Fibroblast of skin of scalp (primary cell): ENCODE measurements at places on chromosomes 7 and 10.

DNA sequence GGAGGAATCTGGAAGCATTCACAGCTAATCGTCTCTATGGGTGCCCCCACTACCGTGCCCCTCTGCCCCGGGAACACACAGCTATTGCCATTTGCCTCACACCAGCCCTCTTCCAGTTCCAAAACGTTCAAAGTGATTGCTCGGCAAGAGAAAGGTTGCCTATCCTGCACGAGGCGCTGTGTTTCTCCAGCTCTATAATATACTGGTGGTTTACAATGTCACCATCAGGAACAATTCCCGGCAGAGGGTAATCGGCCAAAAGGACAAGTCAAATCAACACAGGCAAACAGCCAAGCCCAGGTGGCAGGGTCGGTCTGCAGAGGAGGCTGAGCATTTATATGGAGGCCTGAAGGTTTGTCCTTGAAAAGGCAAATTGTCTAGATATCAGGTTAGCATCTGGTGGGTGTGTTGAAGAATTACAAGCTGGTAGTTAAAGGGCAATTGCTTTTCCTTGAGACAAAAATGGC, 29.2 kb upstream of the TNS3 start:
- no peak for DNase-seq

- no peak for DNase-seq
Observed at GRCh38 chr10:133235265-133235855, 2.3 kb upstream of the VENTX start.

GRCh38 chr7:34070511-34071323, 165.4 kb downstream of the BMPER start:
- DNase-seq = peak; percentile 27

DNA sequence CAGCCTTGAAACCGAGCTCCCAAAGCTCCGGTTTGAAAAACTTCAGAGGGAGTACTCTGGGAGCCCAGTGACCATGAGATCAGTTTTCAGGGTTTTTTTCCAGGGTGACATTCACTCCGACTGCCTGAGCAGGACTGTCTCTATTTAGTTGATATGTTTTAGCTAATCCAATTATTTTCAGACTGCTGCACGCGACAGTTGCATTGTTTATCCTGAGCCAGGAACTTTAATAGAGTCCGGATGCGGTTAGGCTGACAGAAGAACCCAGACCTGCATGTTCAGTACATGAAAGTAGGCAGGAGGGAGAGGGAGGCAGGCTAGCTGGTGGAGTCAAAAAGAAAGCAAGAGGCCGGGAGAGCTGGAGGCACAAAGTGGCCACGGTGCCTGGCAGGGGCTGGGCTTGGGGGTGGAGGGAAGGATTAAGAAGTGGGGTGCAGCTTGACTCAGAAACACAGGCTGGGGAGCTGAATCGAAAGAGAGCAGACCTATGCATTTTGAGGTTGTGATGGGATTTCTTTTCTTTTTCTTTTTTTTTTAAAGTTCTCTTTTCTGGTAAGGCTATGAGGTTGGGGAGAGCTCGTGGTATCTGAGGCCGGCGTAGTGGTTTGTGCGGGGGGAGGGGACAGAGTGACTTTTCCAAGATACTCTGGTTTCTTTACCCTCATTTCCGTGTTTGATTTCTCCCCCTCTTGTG, 5.7 kb downstream of the GATA3 start:
- peak; percentile 32 for DNase-seq

DNA sequence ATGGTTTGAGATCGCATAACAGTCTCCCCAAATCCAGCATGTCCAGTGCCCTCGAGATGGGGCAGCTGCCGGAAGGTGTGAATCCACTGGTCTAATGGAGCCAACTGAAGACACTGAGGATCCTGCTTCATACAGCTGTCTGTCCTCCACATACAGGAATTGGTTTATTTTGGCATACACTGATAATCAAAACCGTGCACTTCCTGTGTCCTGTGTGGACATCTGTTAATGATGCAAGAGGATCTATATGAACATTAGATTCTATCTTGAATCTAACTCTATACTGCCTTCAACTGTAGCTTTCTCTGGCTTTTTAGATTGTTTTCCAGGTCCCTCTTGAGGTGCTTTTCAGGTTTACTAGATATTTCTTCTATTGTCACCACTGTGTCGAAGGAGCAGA, 3.0 kb upstream of the JAZF1 start:
- no peak for DNase-seq

DNA sequence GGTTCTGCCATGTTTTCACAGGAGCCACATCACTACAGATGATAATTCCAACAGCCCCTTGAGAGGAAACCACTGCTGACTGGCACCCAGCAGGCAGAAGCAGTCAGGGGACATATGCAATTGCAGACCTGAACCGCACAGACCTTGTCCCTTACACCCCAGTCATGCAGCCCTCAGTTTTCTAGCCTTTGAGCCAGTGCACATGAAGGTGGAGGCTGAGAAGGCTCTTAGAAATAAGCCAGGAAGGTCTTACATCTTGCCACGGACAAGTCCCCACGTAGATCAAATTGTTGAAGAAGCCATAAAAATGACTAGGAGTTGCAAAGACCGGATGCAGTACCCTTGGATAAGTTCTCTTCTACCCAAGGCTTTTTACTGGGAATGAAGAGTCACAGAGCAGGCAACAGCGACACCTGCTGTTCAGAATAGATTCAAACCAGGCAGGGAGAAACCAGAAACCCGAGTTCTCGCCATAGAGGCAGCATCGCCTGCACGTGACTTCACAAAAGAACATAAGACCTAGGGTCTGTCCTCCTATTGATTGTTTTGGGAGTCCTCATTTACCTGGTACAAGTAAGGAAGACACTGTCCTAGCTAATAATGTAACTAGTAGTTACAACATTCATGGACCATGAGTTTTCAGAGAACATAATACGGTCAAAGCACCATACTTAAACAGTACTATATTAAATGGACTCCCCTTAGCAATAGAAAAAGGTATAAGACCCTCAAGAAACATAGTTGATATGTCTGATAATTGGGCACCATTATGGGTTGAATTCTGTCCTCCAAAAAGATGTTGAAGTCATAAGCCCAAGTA, 11.1 kb downstream of the STEAP1B start:
- DNase-seq = peak; percentile 75

DNA sequence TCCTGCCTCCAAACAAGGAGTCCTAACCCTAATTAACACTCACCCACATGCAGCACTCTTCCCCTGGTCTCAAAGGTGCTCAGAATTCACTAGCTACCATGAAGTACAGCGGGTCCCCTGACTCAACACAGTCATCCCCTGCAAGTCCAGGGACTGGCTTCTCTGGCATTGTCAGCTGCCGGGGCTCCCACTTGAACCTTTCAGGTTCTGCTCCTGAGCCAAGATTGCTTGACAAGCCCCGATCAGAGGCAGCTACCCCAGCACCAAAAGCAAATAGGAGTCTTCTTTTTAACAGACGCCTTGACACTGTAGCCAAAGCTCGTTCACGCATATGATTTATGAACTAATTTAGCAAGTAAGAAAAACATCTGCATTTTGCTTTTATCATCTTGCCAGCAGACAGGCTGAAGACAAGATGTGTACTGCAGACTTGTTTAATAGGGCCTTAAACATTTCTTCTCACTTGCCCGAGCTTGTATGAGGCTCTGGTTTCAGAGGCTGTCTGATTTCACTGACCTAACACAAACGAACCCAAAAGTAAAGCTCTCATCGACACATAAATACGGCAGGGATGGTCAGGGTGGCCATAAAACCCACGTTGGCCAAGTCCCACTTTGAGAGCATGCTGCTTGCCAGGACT, 67.6 kb upstream of the ADAM12 start:
- DNase-seq = no peak

DNA sequence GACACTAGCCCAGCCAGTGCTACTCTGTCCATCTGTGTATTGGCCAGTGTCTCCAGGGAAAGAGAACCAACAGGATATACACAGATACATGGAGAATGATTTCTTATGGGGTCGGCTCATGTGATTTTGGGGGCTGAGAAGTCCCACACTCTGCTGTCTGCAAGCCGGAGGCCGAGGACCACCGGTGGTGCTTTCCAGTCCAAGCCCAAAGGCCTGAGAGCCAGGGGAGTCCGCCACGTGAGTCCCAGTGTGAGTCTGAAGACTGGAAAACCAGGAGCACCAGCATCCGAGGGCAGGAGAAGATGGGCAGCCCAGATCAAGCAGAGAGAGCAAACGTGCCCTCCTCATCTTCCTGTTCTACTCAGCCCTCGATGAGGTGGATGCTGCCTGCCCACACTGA, 71.5 kb downstream of the C10orf143 start:
- DNase-seq = no peak

DNA sequence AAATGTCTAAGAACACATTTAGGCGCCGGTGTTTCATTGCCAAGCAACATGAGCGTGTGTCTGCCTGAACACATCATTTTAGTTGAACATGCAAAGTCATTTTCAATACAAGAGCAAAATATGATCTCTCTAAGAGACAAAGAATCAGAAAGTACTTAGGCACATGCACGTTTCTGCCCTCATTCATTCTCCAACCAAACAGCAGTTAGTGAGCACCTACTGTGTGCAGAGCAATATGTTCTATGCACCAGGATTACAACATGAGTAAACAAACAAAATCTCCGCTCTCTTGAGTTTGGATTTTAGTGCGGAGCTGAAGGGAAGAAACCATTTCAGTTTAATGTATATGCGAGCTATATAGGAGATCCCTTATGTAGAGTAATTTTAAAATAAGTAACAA, 71.6 kb upstream of the KLF6 start:
- DNase-seq = no peak

GRCh38 chr10:52578871-52579405, 193.6 kb downstream of the MBL2 start:
- DNase-seq = peak; percentile 13

DNA sequence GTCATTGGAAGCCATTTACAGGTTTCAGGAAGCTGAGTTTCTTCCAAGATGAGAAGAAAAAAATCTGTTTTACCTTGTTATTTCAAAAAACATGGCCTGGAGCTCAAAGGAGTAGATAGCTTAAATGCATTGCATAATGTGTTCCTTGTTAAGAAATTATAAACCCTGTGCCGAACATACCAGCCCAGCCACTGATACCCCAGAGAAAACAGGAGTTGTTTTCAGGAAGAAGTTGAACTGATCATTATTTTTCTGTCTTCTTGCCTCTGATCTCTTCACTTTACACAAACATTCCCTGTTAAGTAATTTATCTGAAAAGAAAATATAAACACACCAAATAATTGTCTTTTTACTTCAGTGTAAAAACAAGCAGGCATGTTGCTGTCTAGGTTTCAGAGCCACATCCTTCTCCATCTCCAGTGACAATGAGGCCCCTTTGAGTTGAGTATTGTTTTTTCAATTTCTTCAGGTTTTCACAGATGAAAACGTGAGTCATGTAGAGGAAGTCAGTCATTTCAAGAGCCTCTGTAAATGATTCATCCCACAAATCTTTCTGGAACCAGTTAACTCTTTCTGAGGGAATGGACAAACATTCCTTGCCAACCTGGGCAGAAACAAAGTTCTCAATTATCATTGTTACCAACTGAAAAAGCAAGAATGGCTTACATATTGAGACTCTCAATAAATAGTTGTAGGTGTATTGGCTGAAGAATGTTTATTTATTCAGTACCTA, 244.2 kb downstream of the IPMK start:
- peak; percentile 86 for DNase-seq

GRCh38 chr10:100183481-100183880, 2.3 kb downstream of the ERLIN1 start:
- no peak for DNase-seq

GRCh38 chr10:127906548-127907377, at the start of gene PTPRE:
TSS of gene PTPRE (plus strand) at chr10:127907103. CDS start at chr10:128040882, 133,779 bp downstream.
- peak; percentile 52 for DNase-seq

DNA sequence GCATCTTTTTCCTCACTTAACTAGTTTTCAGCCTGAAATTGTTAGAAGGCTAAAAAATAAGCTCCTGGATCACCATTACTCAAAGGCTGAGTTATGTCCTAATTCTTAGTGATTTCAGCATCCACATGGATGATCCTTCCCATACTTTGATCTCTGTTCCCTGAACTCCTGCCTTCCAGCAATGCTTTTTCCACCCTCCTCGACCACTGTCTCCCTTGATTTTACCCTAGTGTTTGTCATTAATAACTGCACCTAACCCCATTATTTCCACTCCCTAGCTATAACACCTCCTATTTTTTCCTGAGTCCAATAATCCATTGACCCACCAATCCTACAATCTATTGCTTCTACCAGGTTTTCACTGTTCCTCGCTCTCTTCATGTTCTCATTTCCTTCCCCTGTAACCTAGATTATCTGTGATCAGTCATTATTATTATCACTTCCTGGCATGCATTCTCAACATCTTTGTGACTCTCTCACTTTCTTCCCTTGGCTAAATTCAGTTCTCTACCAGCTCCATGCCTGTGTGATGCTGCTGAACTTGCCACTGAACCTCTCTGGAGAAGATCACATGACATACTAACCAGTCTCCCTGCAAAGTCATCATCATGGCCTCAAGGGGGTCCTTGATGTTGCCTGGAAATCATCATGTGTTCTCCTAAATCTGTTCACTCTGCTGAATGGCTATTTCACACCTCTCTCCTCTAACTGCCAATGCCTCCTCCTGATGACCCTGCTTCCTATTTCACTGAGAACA, 6.5 kb upstream of the CALU start:
- DNase-seq = no peak

DNA sequence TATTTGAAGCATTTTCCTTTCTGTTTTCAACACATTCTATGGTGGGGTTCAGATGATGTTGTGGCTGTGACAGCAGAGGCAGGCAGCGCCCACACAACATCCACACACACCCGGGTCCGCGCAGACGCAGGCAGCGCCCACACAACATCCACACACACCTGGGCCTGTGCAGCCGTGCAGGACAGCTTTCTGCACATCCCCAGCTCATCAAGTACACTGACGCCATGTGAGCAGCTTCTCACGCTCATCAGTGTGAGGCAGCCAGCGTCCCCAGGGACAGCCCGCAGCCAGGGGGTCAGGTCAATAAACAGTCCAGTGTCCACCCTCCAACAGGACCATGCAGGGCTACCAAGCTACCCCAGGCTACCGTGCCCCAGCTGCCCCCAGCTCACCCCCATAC, 272.8 kb upstream of the TCERG1L start:
- no peak for DNase-seq

GRCh38 chr7:151735851-151736402, 141.0 kb downstream of the PRKAG2 start:
- no peak for DNase-seq

- no peak for DNase-seq
Observed at GRCh38 chr10:106500041-106500924, 664.2 kb downstream of the SORCS1 start.

GRCh38 chr7:93146036-93146435, 2.1 kb downstream of the SAMD9L start:
- DNase-seq = no peak

- DNase-seq = peak; percentile 91
Observed at GRCh38 chr7:155206318-155207020, 91.2 kb upstream of the INSIG1 start.

DNA sequence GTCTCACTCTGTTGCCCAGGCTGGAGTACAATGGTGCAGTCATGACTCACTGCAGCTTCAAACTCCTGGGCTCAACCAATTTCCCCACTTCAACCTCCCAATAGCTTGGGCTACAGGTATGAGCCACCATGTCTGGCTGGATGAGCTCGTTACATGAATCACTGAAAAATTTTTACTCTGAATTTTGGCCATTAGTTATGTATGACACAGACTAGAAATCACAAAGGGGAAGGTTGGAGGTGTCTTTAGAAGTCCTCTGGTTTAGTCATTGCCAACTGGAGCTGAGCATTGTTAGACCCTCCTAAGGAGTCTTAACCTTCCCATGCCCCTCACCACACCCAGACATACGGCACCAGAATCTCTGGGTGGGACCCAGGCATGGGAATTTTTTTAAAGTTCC, 34.7 kb downstream of the SVIL start:
- DNase-seq = no peak

- peak; percentile 15 for DNase-seq
Observed at GRCh38 chr10:114115661-114116445, 58.1 kb downstream of the CCDC186 start.

GRCh38 chr10:124912101-124912886, 29.6 kb upstream of the ZRANB1 start:
- no peak for DNase-seq
